ENCODE measurements at places on chromosomes 4 and X.

DNA sequence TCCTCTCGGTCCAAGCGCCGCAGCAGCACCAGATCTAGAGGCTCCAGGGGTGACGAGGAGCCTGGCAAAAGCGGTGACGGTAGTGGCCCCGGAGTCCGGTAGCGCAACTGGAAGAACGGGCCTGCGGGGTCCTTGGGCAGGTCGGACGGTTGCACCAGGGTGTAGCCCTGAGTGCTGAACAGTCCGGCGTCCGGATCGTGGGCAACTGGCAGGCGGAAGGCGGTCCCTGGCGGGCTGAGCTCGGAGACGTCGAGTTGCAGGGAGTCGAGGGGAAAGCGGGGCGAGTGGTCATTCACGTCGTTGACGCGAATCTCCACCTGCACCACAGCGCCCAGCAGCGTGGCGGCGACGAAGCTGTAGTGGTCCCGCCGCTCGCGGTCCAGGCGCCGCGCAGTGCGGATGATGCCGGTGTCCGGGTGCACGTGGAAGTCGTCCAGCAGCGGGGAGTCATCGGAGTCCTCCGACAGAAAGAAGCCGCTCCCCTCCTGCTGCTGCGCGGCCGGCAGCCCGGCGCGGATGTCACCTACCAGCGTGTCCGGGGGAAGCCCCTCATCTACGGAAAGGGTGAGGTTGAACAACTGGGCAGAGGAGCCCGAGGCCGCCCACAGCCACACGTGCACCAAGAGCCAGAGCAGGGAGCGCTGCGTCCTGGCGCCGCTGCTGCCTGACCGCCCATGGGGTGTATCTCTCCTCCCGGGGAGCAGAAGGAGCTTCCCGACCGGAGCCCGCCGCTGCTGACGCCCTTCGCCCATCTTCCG is 837 bp downstream of the DCHS2 start:
- DNase-seq = no peak

- DNase-seq = no peak
Observed at GRCh38 chr4:76993787-76994641, 44.5 kb downstream of the SEPTIN11 start.

DNA sequence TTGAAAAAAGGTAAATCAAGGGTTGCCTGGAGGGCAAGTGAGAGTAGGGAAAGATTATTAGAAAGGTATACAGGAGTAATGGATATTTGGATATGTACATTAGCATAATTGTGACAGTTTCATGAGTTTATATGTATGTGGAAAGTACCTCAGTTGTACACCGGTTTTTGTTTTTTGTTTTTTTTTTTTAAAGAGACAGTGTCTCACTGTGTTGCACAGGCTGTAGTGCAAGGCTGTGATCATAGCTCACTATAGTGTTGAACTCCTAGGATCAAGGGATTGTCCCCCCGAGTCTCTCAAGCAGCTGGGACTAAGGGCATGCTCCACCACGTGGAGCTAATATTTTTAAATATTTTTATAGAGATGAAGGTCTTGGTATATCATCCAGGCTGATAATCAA is 15.3 kb upstream of the HPGD start:
- no peak for DNase-seq

- DNase-seq = no peak
Observed at GRCh38 chrX:17535229-17535628, 160.2 kb downstream of the NHS start.

DNA sequence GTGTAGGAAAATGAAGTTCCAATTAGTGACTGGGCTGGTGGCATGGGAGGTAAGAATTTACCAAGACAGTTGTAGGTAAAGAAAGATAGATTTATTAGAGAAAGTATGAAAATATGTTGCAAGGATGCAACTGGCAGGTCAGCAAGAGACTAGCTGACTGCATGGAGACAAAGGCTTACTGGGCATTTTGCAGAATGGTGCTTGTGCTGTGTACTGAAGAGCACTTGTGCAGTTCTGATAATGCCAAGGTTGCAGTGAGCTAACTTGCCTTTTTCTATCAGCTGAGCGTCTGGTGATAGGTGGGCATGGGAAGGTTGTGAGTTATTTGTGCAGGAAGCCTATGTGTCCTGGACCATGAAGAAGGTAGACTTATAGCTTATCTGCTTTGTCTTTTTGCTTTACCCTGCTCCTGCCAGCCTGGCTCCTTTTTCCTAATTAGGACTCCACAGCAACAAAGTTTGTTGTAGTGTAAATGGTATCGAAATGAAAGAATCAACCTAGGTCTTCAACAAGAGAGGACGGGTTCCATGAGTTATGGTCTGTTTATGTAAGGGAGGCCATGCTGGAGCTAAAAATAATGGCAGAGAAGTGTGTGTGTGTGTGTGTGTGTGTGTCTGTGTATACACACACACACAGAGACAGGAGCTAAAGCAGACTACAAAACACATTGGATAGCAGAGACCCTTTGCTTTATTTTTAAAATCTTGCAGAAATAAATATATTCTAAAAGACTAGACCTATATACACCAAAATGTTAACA is 15.0 kb downstream of the BST1 start:
- no peak for DNase-seq

GRCh38 chr4:5447755-5448154 is 260.6 kb downstream of the EVC2 start:
- DNase-seq = no peak

- no peak for DNase-seq
Observed at GRCh38 chr4:152981278-152981677, 45.2 kb downstream of the FHDC1 start.
